ENCODE measurements at places on chromosomes 3 and 15.

DNA sequence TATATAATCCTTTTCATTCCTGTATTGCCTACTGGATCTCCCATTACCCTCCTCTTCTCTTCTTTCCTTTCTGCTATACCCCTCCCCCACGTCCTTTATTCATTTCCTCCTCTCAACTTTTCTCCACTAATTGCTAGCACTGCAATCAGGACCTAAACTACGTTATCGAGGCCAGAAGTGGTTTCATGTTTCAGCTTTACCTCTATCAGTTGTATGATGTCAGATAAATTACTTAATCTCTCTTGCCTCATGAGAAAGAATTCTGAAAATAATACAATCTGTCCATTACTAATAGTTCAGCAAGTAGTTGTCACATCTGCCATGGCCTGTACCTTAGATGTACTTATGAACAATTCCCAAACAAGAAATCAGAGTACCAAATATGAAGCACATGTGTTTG lies 10.6 kb downstream of the POPDC2 start:
- no peak for DNase-seq

- no peak for DNase-seq
Observed at GRCh38 chr15:98420837-98421236, 227.5 kb upstream of the IGF1R start.

DNA sequence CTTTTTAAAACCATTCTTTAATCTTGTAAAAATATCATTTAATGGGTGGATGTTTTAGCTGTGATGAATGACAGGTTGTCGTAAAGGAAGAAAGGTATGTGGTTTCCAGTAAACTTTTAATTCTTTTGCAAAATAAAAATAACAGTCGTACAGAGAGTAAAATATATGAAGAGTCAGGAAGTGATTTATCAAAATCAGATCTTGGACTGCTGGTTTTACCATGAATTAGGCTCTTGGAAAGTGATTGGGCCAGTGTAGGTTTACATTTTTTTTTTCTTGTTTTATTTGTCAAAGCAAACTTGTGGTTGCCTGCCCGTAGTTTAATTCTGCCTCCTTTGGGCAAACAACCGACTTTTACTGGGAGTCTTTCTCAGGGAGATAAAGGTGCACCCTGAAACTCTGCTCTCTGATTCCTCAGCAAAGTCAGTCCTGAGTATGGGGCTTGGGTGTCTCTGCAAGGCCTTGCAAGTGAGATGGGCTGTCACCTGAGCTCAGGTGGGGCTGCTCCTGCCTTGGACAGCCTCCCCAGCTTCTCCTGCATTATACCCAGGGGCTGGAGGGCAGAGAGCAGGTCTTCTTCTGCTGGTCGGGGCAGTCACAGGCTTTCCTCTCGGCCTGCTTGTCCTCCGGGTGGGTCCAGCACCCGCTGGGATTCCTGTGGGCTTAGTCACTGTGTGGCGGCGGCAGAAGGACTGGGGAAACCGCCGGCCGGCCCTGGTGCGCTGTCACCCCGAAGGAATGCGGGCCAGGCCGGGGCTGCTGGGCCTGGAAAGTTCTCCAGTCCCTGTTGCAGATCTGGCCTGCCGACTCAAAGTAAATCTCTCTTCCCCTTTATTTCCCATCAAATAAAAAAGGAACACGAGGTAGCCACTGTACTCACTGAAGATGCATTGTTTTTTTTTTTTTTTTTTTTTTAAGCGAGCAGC lies 79.0 kb downstream of the IGF1R start:
- DNase-seq = no peak

GRCh38 chr3:112476346-112476745 lies 22.9 kb downstream of the BTLA start:
- DNase-seq = no peak

GRCh38 chr3:124113485-124113884 lies 121.6 kb upstream of the ROPN1 start:
- no peak for DNase-seq

- DNase-seq = no peak
Observed at GRCh38 chr15:40096094-40096891, 12.4 kb downstream of the BMF start.

GRCh38 chr3:42213417-42213816 lies 52.6 kb downstream of the CCK start:
- DNase-seq = peak; percentile 32

- no peak for DNase-seq
Observed at GRCh38 chr3:113054552-113054951, 63.8 kb downstream of the GTPBP8 start.
